ENCODE measurements at places on chromosomes 7 and 10.

DNA sequence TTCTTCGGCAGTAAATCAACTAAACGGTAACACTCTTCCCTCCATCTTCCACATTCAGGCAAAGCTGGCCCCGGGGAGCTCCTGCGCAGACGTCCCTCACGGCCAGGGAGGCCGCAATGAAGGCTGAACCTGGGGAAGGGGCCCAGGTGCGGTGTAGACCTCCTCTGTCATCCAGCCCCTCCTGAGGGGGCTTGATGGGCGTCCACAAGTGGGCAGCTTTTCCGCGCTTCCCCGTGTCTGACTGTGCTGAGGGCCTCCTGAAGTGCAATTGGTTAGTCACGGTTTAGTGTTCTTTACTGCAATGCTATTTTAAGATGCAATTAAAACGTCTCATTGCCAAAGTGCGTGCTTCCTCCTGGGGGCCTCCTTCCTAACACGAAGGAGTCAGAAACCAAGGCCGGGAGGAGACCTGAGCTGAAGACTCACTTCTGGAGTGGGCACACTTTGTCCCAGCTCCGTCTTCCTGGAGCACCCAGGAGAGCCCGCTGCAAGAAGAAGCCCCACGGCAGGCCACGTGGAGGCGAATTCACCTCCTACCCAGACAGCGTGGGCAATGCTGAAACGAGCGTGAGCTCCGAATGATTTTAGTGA is 173.3 kb downstream of the ELFN1 start:
- no peak for DNase-seq

DNA sequence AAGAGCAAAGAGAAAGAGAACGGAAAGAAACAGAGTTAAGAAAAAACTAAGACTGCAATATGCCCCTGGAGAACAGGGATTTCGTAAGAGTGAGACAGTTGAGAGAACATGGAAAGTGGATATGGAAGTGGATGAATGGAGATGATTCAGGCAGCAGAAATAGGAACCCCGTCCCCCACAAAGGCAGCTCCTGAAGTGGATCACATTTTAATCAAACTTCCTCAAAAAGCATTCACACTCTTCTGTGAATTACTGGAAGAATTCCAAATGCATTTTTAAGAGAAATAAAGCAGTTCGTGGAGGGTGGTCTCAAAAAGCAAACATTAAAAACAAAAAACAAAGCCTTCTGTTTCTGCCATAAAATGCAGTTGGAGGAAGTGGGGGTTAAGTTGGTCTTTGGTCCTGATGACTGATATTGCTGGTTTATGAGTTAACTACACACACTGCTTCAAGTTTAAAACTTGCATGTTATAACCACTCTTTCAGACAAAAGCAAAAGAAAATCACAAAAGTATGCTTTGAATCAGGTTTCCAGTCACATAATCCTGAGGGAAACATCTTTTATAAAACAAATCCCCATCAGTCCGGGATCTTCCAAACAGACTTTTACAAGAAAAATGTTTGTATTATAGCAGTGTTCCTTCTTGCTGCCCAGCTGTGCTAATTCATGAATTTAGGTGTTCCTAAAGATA is 214.3 kb downstream of the FANK1 start:
- no peak for DNase-seq

DNA sequence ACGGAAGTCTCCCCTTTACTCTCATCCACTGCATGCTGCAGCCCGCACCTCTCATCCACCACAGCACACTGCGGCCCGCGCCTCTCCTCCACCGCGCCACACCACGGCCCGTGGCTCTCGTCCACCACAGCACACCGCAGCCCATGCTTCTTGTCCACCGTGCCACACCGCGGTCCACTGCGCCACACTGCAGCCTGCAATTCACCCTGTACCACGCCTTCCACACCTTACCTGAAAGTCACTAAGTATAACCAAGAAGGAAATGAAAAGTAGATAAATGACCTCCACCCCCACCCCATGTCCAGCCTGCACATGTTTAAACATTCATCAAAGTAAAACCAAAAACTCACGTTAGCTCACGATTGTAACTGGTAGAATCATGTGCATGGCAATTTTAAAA is 176.1 kb downstream of the DIP2C start:
- no peak for DNase-seq

DNA sequence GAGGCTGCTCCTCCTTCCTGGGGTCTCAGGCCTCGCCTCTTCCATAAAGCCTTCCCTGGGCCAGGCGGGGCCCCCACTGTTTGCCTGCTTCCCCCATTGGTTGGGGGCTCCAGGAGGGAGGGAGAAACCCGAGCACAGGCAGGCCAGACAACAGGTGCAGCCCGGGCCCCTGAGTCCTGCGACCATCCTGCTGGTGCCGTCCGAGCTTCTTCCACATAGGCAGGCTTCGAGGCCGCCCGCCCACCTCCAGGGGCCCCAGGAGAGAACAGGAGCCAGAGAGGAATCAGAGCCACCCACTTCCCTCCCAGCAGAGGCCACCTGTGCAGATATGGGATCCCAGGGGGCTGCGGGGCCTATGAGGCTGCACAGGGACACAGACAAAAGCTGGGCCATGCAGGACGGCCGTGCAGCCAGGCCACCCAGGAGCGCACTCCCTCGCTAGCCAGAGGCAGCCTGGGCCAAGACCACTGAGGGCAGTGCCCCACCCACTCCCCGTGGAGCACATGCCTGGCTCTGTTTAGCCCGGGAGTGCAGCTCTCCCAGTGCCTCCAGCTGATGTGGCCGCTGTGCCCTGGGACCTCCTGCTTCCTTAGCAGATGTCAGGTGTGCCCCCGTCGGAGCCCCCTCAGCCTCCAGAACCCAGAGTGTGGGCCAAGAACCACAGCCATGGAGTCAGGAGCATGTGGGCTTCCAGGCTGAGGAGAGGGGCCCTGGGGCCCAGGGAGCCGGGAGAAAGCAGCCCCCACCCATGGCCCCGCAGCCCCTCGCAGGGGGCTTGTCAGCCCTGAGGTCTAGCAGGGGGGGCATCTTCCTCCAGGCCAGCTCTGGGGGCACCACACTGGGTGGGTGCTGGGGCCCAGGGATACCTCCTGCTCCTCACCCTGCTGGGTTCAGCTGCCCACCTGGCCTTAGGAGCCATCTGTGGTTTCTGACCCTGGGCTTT is 59.9 kb upstream of the INPP5A start:
- no peak for DNase-seq

DNA sequence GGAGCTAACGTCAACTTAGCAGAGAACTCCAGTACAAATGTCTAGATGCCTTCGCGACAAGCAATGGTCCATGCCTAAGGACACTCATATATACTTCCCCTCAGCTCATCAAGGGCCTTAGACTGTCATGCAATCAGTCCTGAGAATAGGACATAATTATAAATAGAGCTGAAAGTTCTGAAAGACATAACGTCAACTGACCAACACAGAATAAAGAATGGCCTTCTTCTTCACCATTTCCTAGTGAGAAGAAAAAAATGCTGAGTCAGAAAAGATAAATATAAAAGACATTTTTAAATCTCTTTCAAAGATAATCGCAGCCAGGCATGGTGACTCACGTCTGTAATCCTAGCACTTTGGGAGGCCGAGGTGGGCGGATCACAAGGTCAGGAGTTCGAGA is 83.2 kb downstream of the ARMH3 start:
- no peak for DNase-seq

GRCh38 chr10:75911426-75911825 is 480.0 kb downstream of the LRMDA start:
- DNase-seq: no peak

DNA sequence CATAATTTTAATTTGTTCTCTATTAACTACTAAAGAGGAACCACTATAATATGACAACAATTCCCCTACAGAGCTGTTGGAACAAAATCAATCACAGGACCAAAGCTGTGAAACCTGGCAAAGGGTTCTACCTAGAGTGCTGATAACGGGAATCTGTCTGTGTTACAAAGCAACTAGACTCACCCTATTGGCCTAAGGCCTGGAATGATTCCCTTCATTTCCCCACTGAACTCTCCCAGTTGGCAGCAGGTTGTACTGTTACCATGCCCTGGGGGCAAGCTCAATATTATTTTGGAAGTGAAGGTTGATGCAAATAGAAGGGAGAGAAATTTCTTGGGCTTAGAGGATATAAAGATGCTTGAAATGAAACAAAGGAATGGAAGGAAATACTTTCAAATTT is 81.8 kb downstream of the SEMA3A start:
- no peak for DNase-seq

- DNase-seq: no peak
Observed at GRCh38 chr10:2933519-2933918, 133.8 kb upstream of the PFKP start.

- DNase-seq: no peak
Observed at GRCh38 chr7:112147793-112148361, 58.3 kb downstream of the DOCK4 start.

- no peak for DNase-seq
Observed at GRCh38 chr10:5485948-5486852, 13.2 kb downstream of the CALML5 start.

DNA sequence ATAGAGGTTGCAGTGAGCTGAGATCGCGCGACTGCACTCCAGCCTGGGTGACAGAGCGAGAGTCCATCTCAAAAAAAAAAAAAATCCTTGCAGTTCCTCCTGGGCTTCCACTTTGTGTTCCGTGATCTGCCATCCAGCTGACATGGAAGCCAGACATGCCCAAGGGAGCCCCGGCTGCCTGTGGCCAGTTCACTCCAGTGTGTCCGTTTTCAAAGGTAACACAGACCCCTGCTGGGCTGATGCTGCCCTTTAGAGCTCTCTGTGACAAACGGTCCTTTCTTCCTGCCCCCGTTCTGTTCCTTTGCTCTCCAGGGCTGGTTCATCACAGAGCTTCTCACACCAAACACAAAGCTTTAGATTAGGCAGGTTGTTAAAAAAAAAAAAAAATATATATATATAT is 130.8 kb downstream of the CUL2 start:
- DNase-seq: no peak

DNA sequence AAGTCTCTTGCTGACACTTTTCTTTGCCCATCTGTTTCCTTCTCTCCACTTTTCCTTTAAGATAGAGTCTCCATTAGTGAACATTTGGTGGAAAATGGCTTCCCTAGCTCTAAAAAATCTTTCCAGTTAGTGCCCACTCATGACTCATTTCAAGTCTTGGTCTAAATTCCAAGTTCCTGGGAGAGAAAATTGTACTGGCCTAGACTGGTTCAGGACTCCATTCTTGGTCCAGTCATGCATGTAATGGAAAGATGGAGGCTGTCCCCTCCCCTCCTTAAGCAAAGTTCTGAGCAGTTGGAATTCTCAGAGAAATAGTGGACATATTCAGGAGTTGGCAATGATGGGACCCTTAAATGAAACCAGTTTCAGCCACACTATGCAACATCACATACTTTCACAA is 3.8 kb upstream of the ALDH18A1 start:
- no peak for DNase-seq

- no peak for DNase-seq
Observed at GRCh38 chr7:98862716-98863420, 6.9 kb downstream of the TMEM130 start.

- DNase-seq: no peak
Observed at GRCh38 chr10:58137813-58138212, 129.9 kb downstream of the IPMK start.
